ENCODE measurements at places on chromosomes 5 and 9.

DNA sequence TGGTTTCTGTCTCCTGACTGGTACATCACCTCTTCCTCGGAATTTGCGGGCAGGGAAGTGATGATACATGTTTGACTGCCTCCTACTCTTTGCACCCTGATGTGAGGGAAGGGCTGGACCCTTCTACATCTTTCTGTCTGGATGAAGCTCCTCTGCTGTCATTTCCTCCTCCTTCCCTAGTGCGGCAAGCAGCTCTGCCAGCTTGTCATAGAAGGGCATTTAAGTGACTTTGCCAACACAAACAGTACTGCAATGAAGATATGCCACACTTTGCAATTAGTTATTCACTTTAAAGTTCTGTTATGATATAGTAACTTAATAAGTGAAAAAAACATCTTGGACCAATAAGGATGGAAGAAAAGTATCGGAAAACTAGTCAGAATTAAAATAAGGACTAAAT, 48.5 kb upstream of the ABL1 start:
- no peak for DNase-seq

DNA sequence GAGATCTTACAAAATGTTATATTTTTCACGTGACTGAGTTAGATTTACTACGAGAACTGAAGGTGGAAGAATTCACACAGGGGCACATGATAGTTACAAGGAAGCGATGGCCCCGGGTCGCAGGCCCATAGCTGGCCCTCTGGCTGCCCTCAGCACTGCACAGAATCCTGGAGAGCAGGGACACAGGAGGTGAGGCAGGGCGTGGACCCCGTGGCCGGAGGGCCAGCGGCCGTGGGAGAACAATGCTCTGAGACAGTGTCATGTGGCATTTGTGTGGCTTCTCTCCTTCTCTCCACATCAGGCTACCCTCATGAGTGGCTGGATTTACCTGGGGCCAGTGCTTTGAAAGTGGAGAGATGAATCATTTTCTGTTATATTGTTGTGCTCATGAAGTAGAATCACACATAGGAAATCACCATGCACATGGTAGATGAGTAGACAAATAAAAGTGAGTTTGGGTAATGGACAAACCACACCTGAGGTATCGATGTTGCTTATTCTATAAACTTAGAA, 89.5 kb downstream of the ICE1 start:
- DNase-seq: no peak

- no peak for DNase-seq
Observed at GRCh38 chr5:79730564-79730963, 40.9 kb downstream of the CMYA5 start.

DNA sequence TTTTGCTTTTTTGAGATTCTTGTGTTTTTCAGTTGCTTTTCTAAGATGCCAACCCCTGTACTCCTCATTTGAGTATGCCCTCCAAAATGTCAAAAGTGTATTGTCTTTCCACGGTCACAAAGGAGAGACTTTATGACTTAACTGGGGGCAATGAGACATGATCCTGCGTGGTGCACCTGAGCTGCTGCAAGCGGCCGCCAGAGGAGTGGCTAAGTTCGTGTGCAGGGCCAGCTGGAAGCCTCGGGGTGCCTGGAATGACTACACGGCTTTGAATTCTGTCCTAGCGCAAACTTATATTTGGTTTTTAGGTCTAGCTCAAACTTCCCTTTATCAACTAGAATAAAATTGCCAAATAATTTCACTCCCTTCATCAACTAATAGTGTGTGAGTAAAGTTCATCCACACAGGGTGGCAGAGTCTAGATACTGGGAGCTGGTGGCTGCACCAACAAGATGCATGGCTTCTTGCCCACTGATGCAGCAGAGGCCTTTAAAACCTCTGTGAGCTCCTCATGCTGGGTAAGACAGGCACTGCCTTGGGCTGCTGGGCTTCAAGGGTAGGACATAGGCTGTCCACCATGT, 4.7 kb downstream of the GADD45G start:
- no peak for DNase-seq

DNA sequence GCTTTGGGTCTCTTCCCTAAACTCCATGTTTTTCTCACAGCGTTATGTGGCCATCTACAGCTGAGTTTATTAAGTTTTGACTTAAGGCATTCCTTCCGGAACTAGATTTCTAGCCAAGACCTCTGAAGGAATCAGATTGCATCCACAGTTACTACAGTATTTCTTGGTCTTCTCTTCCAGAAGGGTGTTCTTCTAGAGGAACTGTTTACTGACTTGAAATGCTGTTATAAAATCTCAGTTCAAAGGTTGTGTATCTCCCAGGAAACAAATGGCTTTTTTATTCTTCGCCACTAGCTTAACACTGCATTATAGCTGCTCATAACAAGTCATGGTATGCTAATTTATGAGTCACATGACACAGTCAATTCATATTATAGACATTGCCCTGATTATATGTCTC, 55.3 kb upstream of the RAD23B start:
- no peak for DNase-seq

DNA sequence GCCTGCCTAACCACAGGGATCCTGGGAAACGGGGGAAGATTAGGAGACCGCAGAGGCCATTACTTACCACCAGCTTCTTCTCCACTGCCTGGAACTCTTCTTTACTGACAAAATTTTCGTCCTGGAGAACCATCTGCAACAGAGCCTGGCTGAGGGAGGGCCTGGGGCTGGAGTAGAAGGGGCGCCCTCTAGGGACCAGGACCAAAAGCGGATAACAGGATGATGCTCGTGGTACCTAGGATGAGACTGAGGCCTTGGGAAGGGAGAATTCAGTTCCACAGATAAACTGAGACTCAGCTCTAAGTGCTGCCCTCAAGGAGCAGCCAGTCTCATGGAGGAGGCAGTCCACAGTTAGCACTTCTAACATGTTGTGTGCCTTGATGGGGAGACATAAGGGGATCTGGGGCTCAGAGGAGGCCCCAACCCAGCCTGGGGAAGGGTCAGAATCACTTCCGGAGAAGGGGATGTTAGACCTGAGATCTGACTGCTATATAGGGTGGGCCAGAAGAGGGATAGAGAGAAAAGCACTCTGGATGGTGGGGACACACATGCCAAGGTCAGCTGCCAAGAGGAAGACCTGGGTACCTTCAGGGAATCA, 1.2 kb downstream of the SPATA24 start:
- no peak for DNase-seq

- no peak for DNase-seq
Observed at GRCh38 chr9:7178729-7179128, 421.0 kb downstream of the KDM4C start.

- DNase-seq: no peak
Observed at GRCh38 chr5:76379316-76379715, 23.8 kb upstream of the IQGAP2 start.

GRCh38 chr5:179427032-179427675, 81.9 kb upstream of the ADAMTS2 start:
- no peak for DNase-seq

DNA sequence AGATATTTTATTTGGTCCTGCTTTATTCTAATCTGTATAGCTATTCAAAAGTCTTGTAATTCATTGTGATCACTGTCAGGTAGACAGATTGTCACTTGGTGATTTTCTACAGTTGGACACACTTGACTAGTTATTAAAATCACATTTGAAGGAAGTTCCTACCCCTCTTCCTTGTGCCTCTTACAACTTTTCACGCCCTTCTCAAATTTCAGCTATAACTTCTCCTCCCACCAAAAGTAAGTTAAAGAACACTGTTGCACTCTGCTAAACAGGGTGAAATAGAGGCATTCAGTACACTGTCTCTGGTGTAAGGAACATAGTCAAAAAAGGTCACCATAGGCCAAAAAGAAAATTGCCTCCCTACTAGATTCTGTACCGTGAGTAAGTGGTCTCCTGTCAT, 142.1 kb upstream of the POU5F2 start:
- DNase-seq: no peak

All from stimulated activated naive CD4-positive, alpha-beta T cell (primary cell).